Activated CD8-positive, alpha-beta memory T cell treated with anti-CD3 and anti-CD28 coated beads, Interleukin-2, amount 10 ng/mL, durations not matched to agents 7 days and 5 days (primary cell): ENCODE measurements at places on chromosomes 16 and 17. TPM values are rescaled to one million over a fixed set of nuclear protein-coding genes. Genes with fewer than 3 reads are reported as not detected.

- no peak overlapping the region for H3K27ac ChIP-seq
- H3K4me3 ChIP-seq = no peak overlapping the region
Observed at GRCh38 chr16:1830213-1830612, 3.2 kb downstream of the FAHD1 start.

Gene CA4
- not detected for total RNA-seq

DNA sequence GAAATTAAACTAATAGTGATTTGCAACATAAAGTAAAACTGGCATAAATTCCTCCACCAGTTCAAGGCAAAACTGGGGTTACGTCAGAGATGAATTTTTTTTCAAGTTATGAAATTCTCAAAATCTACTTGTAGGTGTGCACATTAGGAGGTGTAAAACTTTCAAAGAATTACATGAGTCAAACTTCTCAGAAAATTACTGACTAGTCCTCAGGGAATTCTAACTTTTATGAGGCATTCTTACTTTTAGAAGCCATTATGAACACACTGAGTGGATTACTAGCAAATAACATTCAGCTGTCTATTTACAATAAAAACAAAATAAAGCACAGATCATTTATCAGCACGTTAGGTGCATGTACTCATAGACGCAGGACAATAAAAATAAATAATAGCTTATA, 348.7 kb downstream of the CDH11 start:
- H3K4me1 ChIP-seq = no peaks in the 10 kb centered on the region
- H3K27me3 ChIP-seq = no peaks in the 10 kb centered on the region
- no peak overlapping the region for H3K27ac ChIP-seq
- DNase-seq = no peak
- no peaks in the 10 kb centered on the region for H3K36me3 ChIP-seq
- H3K4me3 ChIP-seq = no peak overlapping the region

Gene KLHDC4
- 114 TPM for total RNA-seq

- no peaks in the 10 kb centered on the region for H3K4me1 ChIP-seq
- no peaks in the 10 kb centered on the region for H3K27me3 ChIP-seq
- no peak overlapping the region for H3K27ac ChIP-seq
- DNase-seq = no peak
Observed at GRCh38 chr16:52383119-52383518, 163.8 kb downstream of the TOX3 start.
